ENCODE measurements at places on chromosomes 7 and 10. TPM values are rescaled to one million over a fixed set of nuclear protein-coding genes. Genes with fewer than 3 reads are reported as not detected.

- no peak for DNase-seq
Measured at GRCh38 chr10:47241256-47241655, 58.7 kb upstream of the GDF10 start.

- DNase-seq, result no peak
Measured at GRCh38 chr7:27198138-27198841, 1.6 kb downstream of the HOXA13 start.

Gene NUTM2A
- total RNA-seq, result 0.14 TPM

Gene NKX2-3
- not detected for total RNA-seq

DNA sequence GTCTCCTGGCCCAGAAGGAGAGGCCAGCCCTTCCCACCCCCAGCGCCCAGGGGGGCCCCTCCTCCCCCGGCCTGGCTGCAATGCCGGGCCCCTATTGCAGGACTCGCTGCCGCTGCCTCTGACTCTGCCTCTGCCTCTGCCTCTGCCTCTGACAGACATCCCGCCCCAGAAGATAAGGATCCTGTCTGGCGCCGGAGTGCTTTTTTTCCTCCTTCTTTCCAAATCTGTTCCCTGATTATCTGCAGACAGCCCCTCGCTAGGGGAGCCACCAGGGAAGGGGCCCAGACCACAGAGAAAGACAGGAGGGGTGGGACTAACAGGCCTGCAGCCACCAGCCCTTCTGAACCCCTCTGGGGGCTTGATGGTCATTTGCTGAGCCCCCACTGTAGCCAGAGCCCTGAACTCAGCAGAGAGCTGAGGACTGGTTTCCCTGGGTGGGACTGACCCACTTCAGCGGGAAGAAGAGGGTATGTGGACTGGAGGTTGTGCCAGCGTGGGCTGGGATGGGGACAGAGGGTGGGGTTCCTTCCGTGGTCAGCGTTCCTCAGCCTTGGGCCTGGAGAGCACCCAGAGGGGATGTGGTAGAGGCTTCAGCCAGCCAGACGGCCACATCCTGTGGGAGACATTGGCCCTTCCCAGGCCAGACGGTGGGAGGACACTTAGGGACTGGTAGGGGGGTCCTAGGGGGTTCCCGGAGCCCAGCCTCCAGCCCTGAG, 22.8 kb downstream of the UNC5B start:
- no peak for DNase-seq

GRCh38 chr10:13632884-13633440, 46.2 kb downstream of the PRPF18 start:
- DNase-seq, result no peak

Gene CDHR1
- 0.14 TPM for total RNA-seq

- DNase-seq, result no peak
Measured at GRCh38 chr7:67912437-67912836, 915.8 kb downstream of the TYW1 start.

- DNase-seq, result peak; percentile 26
Measured at GRCh38 chr7:143002106-143002505, 24.8 kb downstream of the OR9A2 start.

- DNase-seq, result no peak
Measured at GRCh38 chr7:157930441-157930840, 593.6 kb downstream of the DNAJB6 start.

DNA sequence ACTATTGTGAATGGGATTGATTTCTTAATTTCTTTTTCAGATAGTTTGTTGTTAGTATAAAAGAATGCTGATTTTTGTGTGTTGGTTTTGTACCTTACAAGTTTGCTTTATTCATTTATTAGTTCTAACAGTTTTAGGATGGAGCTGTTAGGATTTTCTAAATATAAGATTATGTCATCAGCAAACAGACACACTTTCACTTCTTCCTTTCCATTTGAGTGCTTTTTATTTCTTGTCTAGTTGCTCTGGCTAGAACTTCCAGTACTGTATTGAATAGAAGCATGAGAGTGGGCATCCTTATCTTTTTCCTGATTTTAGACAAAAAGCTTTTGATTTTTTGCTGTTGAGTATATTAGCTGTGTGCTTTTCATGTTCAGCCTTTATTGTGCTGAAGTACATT, 81.5 kb downstream of the DNAH11 start:
- no peak for DNase-seq

- DNase-seq, result no peak
Measured at GRCh38 chr7:573269-573932, 53.8 kb upstream of the PDGFA start.

GRCh38 chr7:33418251-33418701, 288.9 kb downstream of the BBS9 start:
- DNase-seq, result no peak

DNA sequence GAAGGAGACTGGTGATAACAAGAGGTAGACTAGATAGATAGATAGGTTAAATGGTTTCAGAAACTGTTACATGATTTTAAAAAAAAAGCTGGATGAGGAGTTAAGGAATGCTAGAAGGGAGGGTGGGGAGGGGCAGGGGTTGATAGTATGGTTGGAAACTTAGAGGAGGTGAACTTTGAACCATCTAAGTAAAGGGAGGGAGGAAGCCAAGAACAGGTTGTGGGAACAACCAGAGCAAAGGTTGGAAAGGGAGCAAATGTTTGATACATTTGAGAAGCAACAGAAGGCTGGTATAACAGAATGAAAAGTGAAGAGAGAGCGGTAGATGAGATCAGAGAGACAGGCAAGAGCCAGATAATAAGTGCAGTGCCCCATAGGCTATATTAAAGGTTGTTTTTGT, 224.8 kb downstream of the FOXP2 start:
- no peak for DNase-seq

GRCh38 chr10:132418527-132419416, 21.8 kb downstream of the PWWP2B start:
- no peak for DNase-seq

Data from endothelial cell of umbilical vein (primary cell).